Esophagus mucosa (tissue), 1 donor: ENCODE measurements at places on chromosomes 5 and 9. TPM values are rescaled to one million over a fixed set of nuclear protein-coding genes. Genes with fewer than 3 reads are reported as not detected.

Gene PCDHB11
- 0.44 TPM for total RNA-seq

DNA sequence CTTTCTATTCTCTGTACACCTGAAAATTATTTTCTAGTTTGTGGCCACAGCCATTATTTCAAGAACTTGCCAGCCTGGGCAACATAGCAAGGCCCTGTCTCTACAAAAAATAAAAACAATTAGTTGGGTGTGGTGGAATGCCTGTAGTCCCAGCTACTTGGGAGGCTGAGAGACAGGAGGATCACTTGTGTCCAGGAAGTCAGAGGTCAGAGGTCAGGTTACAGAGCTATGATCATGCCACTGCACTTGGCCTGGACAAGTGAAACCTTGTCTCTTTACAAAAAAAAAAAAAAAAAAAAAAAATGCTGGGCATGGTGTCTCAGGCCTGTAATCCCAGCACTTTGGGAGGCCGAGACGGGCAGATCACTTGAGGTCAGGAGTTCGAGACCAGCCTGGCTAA, 58.3 kb downstream of the HMGCR start:
- ATAC-seq, result no peak

DNA sequence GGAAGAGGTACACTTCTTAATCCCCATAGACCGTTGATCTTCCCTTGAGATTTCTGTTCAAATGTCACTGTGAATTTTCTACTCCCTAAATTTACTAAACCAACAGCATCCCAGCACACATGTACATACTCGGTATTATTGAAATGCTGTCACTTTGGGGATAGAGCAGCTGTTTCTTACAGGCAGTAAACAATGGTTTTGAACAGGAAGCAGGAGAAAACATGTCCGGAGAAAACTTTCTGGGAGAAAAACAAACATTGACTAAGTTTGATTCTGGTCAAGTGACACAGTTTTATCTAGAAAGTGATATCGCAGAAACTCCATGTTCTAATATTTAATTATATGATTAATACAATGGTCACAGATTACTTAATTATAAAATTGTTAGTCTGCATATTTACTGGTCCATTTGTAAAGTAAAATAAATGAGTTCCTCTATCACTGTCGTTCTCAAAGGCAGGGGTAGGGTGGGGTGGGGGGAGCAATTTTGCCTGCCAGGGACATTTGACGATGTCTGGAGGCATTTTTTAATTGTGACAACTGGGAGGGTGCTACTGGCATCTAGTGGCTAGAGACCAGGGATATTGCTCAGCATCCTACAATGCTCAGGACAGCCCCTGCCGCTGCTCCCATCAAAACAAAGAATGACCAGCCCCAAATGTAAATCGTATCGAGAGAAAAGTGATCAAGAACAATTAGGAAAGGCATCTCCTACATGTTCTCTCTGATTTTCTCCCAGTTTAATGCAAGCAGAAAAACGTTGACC, 12.2 kb downstream of the TAS2R1 start:
- no peak for ATAC-seq

Gene HRCT1
- 1.2 TPM for total RNA-seq

GRCh38 chr5:134410822-134411221, 859 bp downstream of the CDKN2AIPNL start:
- no peak for ATAC-seq

Gene SMIM33
- total RNA-seq, result not detected

GRCh38 chr5:84299959-84300358, 84.7 kb downstream of the EDIL3 start:
- ATAC-seq, result no peak

GRCh38 chr5:38078161-38078560, 180.2 kb upstream of the EGFLAM start:
- no peak for ATAC-seq

DNA sequence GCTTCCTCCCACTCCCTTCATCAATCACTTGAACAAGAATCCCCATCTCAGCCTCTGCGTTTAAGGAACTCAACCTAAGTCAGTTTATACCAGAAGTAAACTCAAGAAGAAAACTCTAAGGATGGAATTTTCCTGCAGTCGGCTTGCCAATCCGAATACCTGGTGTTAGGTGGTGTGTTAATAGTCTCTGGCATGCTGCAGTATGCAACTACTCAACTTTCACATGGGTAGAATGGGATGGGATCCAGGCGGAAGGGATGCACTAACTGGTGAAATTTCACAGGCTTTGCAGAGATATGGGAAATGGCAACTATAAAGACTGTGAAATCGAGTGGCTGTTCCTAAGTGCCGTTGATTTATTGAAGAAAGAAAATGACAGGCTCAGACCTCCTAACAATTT, 560.6 kb downstream of the TLE1 start:
- ATAC-seq, result no peak

- ATAC-seq, result no peak
Observed at GRCh38 chr5:142512043-142513042, 173.5 kb downstream of the FGF1 start.

Gene GCNT1
- total RNA-seq, result 3.8 TPM
